ENCODE measurements at places on chromosomes 5 and 9.

DNA sequence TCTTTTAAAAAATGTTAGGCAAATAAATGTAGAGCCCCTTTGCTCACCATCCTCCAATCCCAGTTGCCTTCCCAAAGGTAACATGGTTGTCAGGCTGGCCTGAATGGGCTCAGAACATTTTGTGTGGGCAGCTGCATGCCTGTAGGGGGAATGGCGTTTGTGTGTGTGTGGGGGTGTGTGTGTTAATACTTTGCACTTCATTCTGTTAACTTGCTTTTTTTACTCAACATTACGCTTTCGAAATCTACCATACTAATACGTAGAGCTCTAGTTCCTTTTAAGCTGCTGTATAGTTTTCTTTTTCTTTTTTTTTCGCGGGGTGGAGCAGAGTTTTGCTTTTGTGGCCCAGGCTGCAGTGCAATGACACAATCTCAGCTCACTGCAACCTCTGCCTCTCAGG, 14.0 kb downstream of the MYOZ3 start:
- H3K36me3 ChIP-seq: no peaks in the 10 kb centered on the region
- H3K27ac ChIP-seq: no peak overlapping the region
- H3K27me3 ChIP-seq: peaks cover 11% of the 10 kb centered on the region
- peaks cover 5% of the 10 kb centered on the region for H3K4me1 ChIP-seq

DNA sequence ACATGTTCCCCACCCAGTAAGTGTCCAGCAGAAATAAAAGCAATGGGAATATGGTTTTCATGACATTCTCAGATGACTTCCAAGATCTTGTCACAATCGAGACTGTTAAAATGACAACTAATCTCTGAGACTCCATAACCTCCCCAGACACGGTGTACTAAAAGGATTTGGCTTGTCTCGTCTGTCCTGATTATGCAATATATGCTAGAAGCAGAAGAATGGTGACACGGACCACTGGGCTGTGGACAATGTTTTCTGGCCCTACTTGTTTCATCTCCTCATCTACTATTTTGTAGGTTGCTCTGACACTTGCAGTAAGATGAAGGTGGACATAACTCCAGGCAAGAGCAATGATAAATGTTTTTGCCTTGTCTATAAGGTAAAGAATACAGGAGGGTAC, 56.6 kb downstream of the BNC2 start:
- H3K4me3 ChIP-seq: no peak overlapping the region
- no peaks in the 10 kb centered on the region for H3K4me1 ChIP-seq
- H3K36me3 ChIP-seq: no peaks in the 10 kb centered on the region
- H3K27me3 ChIP-seq: no peaks in the 10 kb centered on the region
- H3K27ac ChIP-seq: no peak overlapping the region

DNA sequence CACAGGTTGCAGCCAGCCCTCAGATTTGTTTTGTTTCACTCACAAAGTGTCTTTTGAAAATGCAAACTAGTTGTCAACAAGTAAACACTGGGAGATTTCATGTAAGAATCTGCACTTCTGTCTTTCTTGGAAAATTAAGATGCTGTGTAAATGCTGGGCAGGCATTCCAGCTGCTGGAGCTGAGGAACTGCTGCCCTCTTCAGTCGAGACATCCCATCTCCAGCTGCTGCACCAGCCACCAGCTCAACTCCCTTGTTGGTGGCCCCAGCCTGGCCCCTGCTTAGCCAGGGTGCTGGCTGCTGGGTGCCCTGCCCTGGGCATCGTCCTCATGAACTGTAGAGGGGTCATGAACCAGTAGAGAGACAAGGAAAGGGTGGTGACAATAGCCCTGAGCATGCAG, 33.1 kb upstream of the AFAP1L1 start:
- no peaks in the 10 kb centered on the region for H3K36me3 ChIP-seq
- H3K27ac ChIP-seq: peak overlapping the region; percentile 14
- no peak overlapping the region for H3K4me3 ChIP-seq
- peaks cover 33% of the 10 kb centered on the region for H3K27me3 ChIP-seq
- peaks cover 17% of the 10 kb centered on the region for H3K4me1 ChIP-seq
- no peak for DNase-seq

DNA sequence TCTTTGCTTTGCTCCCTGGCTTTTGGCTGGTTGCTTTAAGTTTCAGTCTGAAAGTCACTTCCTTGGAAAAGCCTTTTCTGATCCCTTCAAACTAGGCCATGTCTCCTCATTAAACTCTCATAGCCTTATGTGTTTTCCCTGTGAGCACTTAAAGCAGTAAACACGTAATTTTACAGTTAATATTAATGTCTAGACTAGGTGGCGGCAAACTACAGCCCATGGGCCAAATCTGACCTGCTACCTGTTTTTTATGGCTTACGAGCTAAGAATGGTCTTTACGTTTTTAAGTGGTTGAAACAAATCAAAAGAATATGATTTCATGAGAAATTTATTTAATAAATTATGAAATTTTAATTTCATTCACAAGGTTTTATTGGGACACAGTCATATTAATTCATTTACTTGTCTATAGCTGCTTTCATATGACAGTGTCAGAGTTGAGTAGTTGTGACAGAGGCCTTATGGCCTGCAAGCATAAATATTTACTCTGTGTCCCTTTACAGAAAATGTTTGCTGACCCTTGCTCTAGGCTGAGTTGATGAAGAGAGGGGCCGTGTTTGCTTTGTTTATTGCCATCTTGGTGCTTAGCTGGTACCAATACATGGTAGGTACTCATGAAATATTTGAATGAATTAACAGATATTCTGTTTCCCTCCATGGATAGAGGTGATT, 7.4 kb downstream of the SLC44A1 start:
- H3K27ac ChIP-seq: no peak overlapping the region
- no peak overlapping the region for H3K4me3 ChIP-seq
- H3K27me3 ChIP-seq: no peaks in the 10 kb centered on the region
- no peak for DNase-seq
- H3K4me1 ChIP-seq: peaks cover 11% of the 10 kb centered on the region

- no peak overlapping the region for H3K27ac ChIP-seq
- no peak for DNase-seq
- no peaks in the 10 kb centered on the region for H3K36me3 ChIP-seq
- H3K4me3 ChIP-seq: no peak overlapping the region
Measured at GRCh38 chr5:53368516-53368915, 111.9 kb upstream of the FST start.

DNA sequence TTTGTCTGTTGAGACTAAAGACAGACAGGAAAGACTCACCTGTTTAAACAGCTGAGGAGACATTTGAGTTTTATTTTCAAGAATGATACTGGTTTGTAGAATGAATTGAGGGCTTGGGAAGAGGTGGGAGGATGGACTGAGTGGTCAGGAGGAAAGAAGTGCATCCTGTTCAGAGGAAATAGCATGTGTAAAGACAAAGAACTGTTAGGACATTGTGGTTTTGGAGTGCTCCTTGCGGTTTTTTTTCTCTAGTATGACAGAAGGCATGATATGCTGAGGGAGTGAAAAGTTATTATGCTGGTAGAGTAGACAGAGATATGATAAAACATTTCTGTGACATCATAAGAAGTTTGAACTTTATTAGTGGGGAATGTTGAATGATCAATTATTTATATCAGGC, 270.7 kb upstream of the ELAVL2 start:
- no peaks in the 10 kb centered on the region for H3K4me1 ChIP-seq
- H3K27ac ChIP-seq: no peak overlapping the region
- no peaks in the 10 kb centered on the region for H3K36me3 ChIP-seq

DNA sequence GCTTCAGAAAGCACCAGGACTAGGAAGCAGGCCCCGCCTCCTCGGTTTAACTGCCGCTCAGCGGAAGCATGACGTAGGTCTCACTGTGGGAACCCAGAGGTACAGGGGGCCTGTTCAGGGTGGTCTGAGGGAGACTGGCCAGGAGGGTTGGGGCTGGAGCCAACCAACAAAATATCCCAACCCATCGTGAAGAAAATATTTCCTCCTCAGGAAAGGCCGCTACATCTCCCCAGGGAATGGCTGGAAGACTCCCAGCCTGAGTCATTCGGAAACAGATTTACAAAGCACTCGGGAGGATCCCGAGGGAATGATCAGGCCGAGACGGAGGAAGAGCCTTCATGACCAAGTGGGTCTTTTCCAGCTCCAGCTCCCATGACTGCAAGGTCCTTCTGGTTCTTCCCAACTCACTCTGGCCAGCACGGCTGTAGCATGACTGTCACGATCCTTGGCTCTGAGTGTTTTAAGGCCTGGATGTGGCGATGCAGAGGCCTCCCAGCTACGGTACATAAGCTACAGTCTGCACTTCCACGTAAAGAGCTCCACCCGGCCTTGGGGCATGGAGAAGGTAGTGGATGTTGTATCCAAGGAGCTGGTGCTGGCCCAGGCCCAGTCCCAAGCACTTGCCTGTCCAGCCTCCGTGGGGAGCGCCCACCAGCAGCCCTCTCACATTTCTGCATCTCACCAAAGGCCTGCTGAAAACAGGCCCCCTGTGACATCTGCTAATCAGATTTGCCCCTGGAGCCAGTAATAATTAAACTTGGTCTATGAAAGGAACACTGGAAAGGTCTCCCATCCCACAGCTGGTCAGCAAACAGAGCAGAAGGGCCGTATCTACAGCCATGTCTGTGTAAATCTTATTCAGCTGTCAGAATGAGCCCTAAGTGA, 100.6 kb downstream of the LHFPL2 start:
- no peak for DNase-seq
- peaks cover 4% of the 10 kb centered on the region for H3K4me1 ChIP-seq
- no peak overlapping the region for H3K4me3 ChIP-seq
- no peaks in the 10 kb centered on the region for H3K36me3 ChIP-seq
- H3K27ac ChIP-seq: no peak overlapping the region

DNA sequence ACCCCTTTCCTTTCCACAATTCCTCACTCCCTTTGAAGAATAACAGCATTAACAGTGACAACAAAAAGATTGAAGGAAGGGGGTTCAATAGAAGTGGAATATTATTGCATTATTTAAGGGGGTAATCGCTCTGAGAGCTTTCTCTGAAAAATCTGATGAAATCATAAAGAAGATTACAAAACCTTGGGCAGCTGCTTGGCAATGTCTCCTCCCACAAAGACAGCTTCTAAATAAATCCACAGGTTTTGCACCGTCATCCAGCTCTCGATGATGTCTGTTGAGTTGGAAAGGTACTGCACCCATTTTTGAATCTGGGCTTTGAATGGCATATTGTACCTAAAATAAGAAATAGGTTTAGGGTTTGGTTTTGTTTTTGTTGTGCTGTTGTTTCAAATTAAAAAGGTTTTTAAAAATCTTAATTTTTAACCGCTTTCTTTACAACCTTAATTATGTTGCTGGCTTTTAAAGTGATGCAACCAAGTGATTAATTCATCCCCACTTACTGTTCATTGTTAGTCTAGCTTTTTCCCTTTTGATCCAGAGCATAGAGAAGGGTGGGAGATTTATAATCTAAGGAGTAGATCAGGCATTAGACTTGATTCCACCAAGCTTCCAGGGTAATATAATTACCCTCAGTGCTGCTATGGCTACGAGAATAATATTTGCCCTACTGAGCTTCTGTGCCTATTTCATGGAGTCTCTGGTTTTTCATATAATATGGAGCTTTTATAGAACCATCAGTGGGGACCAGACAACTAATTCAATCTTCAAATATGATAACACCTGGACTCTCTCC, 85.0 kb downstream of the DNAH5 start:
- H3K27me3 ChIP-seq: no peaks in the 10 kb centered on the region
- no peaks in the 10 kb centered on the region for H3K4me1 ChIP-seq
- no peak overlapping the region for H3K27ac ChIP-seq
- H3K36me3 ChIP-seq: no peaks in the 10 kb centered on the region

GRCh38 chr9:90873422-90873821, 71.8 kb downstream of the SYK start:
- no peaks in the 10 kb centered on the region for H3K4me1 ChIP-seq
- H3K27ac ChIP-seq: no peak overlapping the region
- DNase-seq: no peak
- H3K36me3 ChIP-seq: no peaks in the 10 kb centered on the region

- H3K36me3 ChIP-seq: no peaks in the 10 kb centered on the region
- H3K4me1 ChIP-seq: no peaks in the 10 kb centered on the region
- H3K27ac ChIP-seq: no peak overlapping the region
- H3K27me3 ChIP-seq: no peaks in the 10 kb centered on the region
- DNase-seq: no peak
Measured at GRCh38 chr5:4015709-4016108, 420.1 kb downstream of the IRX1 start.

GRCh38 chr5:136028782-136029742, at the start of gene TGFBI:
Gene TGFBI, plus strand, starts transcription at chr5:136028988. Its CDS starts 68 bp downstream, at chr5:136029056.
- DNase-seq: peak; percentile 27
- H3K27me3 ChIP-seq: peaks cover 12% of the 10 kb centered on the region
- no peaks in the 10 kb centered on the region for H3K36me3 ChIP-seq
- H3K4me1 ChIP-seq: peaks cover 8% of the 10 kb centered on the region
- H3K27ac ChIP-seq: no peak within 1 kb of the TSS
- peak within 1 kb of the TSS; percentile 57 for H3K4me3 ChIP-seq

DNA sequence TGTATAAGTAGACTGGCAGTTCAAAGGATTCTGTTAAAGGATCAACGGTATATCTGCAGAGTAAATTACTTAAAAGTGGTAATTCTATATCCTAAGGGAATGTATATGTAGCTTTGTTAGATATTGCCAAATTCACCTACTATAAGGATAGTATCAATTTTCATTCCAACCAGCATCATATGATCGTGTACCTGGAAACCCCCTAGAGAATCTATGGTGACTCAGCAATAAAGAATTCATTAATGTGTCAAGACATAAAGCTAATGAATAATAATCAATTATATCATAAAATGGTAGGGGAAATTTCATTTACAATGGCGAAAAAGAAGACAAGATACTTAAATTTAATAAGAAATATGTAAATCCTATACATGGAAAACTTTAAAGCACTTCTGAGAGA, 234.1 kb upstream of the ACTBL2 start:
- peaks cover 2% of the 10 kb centered on the region for H3K36me3 ChIP-seq
- no peak overlapping the region for H3K4me3 ChIP-seq
- no peak overlapping the region for H3K27ac ChIP-seq

DNA sequence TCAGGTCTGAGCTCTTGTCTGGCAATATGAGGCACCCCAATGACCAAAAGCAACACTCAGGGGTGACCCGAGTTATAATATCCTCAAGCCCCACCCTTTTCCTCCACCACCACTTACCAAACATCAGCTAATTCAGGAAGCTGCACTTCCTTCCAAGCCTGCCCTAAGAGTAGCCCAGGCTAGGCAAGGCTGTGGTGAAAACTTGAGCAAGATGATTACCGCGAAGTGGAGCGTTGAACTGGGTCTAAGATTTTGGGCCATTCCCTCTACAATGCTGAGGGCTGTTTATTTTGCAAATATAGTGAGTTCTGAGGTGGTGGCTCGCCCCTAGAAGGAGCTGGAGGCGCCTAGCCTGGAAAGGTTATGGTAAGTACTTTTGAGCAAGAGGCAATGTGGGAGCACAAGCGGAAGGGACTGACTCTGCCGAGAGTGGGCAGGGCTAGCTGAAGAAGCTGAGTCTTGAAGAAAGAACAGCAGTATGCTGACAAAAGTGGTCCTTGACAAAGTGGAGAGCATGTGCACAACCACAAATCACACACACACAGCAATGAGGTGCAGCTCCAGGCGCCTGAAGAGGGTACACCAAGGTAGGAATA, at the start of gene HK3:
HK3 (minus strand) TSS at position 51 of the 596 bp plus-strand sequence. CDS start 3,187 bp downstream, outside the sequence.
- peaks cover 34% of the 10 kb centered on the region for H3K4me1 ChIP-seq
- H3K27ac ChIP-seq: no peak within 1 kb of the TSS
- H3K27me3 ChIP-seq: no peaks in the 10 kb centered on the region

DNA sequence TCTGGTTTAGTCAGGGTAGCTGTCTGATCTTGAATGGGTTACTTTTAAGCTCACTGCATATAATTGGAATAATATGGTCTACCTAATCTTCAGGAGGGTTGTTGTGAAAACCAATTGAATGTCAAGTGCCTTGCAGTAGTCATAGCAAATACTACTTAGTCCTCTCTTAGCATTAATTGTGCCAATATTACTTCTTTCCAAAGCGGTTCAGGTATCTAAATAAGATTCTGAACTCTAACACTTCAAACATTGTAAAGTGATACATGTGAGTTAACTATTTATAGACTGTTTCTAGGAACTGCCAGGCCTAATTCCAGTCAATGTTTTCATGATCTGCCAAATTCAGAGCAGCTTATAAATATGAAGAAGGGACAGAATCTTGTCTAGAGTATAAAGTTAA, 140.2 kb downstream of the SH3GL2 start:
- H3K27ac ChIP-seq: no peak overlapping the region
- H3K27me3 ChIP-seq: no peaks in the 10 kb centered on the region
- no peak for DNase-seq
- H3K36me3 ChIP-seq: no peaks in the 10 kb centered on the region

All from T-helper 17 cell (primary cell).